ENCODE measurements at places on chromosomes 6 and 20.

DNA sequence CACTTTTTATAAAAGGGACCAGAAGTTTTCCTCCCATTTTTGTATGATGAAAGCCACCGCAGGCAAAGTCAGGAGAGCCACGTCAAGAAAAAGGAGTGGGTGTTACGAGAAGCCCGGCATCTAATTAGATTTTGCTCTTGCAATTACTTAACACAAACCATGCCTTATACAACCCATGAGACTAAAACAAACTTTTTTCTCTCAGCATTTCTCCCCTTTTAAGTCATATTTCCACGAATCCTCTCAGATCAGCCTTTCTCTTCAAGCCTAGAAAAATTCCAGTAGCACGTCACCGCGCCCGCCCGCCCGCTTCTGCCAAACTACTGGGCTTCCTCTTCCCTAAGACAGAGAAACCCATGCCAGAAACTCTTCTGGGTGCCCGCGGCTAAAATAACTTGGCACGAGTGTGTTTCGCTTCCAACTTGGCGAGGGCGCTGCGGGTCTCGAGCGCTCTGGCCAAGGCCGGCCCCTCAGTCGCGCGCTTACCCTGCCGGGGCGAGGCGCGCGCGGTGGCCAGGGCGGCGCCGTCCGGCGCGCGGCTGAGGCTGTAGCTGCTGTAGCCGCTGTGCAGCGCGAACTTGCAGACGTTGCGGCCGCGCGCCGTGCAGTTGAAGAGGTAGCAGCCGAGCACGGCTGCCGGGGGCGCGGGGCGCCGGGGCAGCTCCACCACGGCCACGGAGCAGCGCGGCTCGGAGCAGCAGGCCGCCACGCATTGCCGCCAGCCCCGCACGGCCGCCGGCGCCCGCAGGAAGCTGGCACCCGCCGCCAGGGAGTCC lies 1.0 kb downstream of the LRP11 start:
- peak; percentile 24 for DNase-seq

DNA sequence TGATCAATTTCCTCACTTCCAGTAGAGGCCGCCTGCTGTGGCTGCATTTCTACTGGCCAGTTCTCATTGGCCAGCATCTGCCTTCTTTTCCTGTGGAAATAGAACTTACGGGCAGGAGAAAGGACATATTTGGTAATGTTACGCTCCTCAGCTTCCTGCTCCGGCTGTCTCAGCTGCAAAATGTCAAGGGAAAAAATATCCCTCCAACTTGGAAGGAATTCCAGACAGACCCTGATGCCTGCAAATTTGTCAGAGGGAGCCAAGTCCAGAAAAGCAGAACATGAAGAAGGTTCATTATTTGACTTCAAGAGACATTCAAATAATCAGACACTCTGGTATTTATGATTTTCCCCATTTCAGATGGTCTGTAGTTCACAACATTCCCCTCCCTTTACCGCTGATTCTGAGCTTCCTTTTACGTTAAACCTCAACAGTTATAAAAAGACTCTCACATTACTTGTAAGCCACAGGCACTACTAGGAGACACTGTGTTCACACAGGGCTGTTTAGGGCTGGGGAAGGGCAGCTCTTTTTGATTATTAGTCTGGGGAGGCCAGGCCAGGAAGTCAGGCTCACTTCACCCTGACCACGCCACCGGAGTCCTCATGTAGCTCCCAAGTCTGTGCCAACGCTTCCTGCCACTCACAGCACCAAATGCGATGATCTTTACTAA lies 179.6 kb upstream of the CCN2 start:
- peak; percentile 68 for DNase-seq

DNA sequence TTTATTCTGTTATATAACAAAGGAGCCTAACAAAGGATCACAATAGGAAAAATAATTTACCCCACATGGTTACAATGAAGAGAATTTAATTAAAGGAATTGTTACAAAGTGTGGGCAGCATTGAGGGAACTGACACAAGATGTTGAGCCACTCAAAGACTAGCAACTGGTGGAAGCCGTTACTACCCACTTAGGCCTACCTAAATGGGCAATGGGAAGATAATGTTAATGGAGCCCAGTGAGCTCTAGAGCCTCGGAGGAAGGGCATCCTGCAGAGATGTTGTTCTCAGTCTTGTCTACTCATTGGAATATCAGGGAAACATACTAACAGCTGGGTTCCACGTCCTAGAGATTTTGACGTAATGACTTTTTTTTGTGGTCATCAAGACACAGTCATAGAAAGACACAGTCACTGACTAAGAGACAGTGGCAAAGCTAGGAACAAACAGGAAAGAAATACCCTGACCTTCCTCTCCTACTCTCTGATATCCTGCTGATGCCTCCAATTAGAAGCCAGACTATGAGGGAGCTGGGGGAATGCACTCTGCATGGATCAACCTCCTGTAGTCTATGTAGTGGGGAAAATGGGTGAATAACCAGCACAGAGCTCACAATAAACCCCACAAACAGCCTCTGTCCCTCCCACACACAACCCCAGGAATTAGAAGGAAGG lies 523.8 kb upstream of the FLRT3 start:
- DNase-seq, result no peak

DNA sequence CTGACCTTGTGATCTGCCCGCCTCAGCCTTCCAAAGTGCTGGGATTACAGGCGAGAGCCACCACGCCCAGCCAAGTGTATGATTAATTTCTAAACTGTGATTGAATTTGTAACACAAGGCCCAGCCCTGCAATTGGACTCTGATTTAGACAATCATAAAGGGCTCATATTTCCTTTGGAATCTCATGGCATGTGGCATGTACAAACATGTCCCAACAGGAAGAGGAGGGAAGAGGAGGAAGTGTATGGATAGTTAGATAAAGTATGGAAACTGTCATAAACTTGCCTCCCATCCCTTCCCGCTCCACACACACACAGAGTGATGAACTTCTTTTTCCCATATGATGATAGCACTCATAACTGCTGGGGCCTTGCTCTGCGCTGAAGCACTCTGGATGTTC lies 27.2 kb upstream of the QKI start:
- no peak for DNase-seq

DNA sequence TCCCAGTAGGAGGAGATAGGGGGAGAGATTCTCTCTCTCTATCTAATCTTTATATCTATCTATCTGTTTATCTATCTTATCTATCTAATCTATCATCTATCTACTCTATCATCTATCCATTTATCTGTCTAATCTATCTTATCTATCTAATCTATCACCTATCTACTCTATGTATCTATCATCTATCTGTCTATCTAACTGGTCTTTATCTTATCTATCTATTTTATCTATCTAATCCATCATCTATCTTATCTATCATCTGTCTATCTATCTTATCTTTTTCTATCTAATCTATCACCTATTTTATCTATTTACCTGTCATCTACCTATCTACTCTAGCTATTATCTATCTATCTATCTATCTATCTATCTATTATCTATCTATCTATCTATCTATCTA lies 109.4 kb downstream of the FNDC1 start:
- DNase-seq, result no peak

DNA sequence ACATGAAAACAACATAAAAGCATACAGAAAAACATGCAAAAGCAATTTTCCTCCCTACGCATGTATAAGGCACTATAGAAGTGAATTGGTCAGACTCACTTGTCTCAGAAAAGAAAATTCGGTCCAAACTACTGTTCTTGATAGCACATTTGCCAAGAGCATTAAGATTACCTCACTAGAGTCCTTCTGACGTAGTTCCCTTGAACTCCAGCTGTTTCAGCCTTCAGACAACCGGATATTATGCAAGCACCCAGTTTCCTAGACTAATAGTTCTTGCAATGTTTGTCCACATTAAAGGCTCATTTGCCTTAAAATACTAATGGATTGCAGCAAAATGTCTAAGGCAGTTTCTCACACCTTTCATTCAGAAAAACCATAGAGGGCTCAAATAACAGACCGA lies 2.5 kb upstream of the CASS4 start:
- no peak for DNase-seq

GRCh38 chr20:20237093-20237959 lies 130.6 kb upstream of the INSM1 start:
- DNase-seq, result no peak

DNA sequence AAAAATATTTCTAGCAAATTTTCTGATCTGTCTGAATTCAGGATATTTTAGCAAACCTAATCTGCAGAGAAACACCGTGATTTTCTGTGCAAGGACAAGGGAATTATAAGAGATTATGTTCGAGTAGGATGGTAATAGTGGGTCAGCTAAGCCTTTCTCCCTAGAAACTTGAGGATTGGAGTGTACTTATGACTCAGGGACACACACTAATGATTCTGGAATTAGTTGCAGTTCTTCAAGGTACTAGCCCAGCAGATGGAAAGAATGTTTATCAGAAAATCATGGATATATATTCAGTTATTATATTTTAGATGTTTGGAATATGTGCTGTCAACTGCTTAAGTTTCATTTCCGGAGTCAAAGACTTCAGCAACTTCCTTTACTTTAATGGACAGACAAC lies 177.1 kb upstream of the MAP3K7 start:
- no peak for DNase-seq

GRCh38 chr6:37254881-37255280 lies 2.7 kb upstream of the TBC1D22B start:
- no peak for DNase-seq

GRCh38 chr6:32045811-32046449 lies 7.7 kb downstream of the CYP21A2 start:
- no peak for DNase-seq

DNA sequence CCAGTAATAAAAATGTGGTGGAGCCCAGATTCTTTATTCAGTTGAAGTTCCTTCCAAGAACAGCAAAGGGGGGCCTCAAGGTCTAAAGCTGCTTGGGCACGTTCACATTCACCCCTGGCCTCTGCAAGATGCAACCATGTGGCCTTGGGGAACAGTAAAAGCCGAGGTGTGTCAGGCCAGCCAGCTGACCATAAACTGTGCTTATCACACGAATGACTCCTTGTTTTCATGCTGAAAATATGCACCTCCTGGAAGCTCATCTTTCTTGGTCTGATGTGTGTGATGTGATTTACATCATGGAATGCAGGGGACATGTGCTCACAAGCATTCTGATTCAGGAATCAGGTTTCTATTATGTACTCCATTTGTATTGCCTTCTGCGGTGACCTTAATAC lies 211.6 kb upstream of the MARCKS start:
- peak; percentile 95 for DNase-seq

DNA sequence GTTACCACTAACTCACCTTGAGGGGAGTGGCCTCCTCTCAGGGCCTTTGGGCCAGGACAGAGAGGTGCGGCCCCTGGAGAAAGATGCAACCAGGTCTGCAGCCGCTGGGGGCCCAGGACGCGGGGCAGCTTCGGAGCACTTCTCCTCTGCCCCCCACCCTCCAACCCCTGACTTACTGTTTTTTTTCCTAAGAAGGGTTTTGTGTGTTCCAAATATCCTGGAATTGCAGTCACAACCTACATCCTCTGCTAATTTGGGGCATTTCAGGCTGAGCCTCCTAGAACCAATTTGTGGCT lies 1.7 kb downstream of the LINC00237 start:
- no peak for DNase-seq

GRCh38 chr20:43959079-43959919 lies 44.6 kb downstream of the TOX2 start:
- DNase-seq, result no peak

GRCh38 chr20:54091120-54091480 lies 20.7 kb upstream of the BCAS1 start:
- no peak for DNase-seq

DNA sequence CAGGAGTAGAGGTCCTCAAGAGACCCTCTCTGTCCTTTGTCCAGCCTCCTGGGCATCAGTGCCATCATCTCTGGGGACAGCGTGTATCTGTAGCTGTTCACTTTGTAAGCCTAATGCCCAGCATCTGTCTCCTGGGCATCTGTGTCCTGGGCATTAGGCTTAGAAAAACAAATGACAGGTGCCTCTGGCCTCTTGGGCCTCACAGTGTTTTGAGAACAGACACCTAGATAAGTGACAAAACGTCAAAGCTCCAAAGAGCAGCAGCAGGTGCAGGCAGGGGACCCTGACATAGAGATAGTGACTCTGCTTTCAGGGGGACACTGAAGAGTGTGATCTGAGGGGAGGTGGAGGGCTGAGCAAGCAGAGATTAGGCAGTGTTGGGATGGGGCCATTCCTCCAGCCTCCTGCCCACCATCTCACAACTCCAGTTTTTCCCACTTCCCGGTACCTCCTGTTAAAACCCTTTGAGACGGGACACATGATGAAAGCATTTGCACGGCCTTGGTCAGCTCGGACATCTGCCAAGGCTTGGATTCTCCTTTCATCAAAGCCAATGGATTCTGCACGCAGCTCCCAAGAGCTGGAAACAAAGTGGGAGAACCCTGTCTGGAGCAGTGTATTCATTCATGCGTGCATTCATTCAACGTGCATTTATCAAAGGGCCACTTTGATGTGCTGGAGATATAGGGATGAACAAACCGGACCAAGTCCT lies 55.5 kb upstream of the CD93 start:
- no peak for DNase-seq

DNA sequence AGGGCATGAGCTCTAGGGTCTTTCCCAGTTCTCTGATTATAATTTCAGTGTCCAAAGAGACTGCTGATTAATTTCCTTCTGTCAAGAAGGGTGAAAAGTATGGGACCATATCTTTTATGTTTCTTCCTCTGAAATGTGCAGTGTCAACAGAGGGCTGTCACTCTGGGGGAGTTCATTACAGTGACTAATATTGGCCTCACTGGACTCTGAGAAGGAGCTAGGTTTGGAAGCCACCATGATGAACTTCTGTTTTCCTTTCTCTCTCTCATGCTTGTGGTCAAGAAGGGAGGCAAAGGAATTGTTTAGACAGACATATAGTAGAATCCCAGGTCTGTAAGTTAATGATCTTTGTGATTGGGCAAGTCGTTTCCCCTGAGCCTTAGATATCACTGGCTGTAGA lies 41.8 kb upstream of the BMP6 start:
- no peak for DNase-seq

DNA sequence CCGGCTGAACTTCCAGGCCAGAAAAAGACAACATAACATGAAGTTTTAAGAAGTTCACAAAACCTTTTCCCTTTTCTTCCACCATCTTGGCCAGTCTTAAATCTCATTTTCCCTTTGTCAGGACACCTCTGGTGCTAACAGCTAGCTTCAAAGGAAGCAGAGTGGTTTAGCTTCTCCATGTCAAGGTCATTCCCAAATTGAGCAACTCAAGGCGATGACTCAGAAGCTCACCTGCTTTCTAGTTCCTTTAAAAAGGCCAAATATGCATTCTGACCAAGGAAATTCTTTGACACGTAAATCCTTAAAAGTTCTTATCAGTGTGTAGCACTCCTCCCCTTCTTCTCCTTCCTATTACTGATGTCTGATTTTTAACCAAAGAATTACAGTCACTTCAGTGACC lies 69.6 kb upstream of the VGLL2 start:
- DNase-seq, result no peak

- peak; percentile 34 for DNase-seq
These were observed 5.6 kb upstream of the HLA-DOA start for GRCh38 chr6:33014841-33015634.
